NCI-H345 (cell line): ENCODE measurements at places on chromosomes 3 and 15.

- no peak for DNase-seq
These were observed 283.1 kb upstream of the ATP10A start for GRCh38 chr15:26146202-26146601.

DNA sequence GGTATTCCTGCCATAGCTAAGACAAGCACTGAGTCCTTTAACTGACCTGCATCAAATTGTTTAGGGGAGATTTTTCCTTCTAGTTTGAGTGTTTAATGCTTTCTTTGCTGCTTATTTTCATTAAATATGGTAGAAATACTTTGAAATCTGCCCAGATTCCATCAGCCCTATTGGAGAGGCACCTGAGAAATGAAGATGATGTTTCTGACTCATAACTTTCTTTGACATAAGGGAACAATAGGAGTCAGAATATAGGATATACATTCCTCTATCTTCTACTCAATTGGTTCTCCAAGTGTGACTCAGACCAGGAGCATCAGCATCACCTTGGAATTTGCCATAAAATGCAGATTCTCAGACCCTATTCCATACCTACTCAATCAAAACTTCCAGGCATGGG is 27.4 kb downstream of the BTD start:
- no peak for DNase-seq

DNA sequence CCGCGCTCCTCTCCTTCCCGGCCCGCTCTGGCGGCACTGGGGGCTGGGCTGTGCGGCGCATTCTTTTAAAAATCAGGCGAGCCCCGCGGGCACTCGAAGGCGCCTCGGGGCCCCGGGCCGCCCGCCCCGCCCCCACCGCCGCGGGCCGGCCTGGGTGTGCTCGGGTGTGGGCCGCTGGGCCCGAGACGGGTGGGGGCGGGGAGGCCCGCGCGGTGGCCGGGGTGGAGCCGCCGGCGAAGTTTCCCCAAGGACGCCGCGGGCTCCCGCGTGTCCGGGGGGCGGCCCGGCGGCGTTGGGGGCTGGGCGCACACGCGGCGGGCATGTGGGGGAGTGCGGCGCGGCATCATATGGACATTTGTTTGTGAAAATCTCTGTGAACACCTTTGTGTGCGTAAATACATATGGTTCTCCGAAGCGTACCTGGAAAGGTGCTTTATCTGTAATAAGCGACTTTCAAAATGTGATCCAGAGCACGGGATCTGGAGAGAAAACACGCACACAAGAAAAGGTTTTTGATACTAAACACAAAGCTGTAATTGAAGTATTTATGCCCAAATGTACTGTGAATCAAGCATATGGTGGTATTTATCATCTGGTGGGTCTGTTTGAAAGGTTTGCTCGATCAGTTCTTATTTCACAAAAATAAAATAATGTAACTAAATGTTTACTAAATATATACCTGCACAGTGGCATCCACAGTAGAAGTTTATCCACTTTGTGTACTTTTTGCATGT is 612 bp upstream of the TBL1XR1 start:
- no peak for DNase-seq

DNA sequence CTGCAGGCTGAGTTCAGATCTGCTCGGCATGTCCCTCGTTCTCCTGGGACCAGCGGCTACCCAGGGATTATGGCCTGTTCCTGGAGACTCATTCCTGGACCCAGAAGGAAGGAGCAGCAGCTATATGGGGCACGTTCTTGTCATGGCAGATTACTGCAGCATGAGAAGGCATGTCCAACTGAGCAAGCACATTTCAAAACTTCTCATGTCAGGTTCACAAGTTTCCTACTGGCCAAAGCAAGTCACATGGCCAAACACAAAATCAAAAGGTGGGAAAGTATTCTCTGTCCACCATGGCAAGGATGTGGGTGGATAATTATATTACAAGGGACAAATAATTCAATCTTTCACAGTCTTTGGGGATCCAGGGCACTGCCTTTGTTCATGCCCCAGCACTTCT is 71.9 kb upstream of the C15orf39 start:
- no peak for DNase-seq

- DNase-seq: no peak
These were observed 73.2 kb upstream of the CHL1 start for GRCh38 chr3:123341-123740.

GRCh38 chr3:195451373-195452015 is 8.7 kb upstream of the ACAP2 start:
- DNase-seq: peak; percentile 99

DNA sequence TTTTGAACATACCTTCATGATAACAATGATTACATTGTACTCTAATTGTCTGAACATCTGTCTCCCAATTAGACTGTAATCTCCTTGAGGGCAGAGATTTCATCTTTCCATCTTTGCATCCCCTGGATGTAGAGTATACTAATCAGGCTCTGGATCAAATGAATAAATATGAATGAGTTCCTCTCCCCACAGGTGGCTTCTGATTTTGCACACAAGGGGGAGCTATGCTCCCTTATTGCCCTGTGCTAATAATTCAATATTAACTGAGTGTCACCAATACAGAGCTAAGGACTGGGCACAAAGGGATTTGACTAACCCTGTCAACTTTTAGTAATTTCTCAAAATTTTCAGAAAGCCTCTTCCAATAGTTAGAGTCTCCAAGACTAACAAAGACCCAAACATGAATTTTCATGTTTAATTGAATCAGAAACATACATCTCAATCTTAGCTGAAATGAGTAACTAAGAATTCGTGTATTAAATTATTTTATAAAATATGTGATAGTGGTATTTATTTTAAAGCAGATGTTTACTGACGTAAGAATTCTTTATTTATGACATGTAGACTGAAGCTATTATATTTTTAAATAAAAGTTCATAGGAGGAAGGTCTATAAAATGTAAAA is 3.0 kb downstream of the DUOXA1 start:
- DNase-seq: no peak

- no peak for DNase-seq
These were observed 1057.2 kb downstream of the NAALADL2 start for GRCh38 chr3:175916191-175916934.

DNA sequence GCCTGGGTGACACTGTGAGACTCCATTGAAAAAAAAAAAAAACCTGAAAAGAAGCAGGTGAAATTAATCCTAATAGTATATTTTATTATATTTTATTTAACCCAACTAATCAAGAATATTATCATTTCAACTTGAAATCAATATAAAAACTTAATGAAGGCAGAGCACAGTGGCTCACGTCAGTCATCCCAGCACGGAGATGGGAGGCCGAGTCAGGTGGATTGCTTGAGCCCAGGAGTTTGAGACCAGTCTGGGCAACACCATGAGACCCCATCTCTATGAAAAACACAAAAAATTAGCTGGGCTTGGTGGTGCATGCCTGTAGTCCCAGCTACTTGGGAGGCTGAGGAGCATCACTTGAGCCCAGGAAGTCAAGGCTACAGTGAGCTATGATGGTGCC is 33.3 kb upstream of the SLC41A3 start:
- no peak for DNase-seq

GRCh38 chr15:46652266-46652665 is 1017.4 kb downstream of the SQOR start:
- DNase-seq: no peak

GRCh38 chr3:158458464-158458863 is 112.5 kb upstream of the MLF1 start:
- DNase-seq: no peak

GRCh38 chr3:100033184-100033583 is 81.1 kb downstream of the FILIP1L start:
- DNase-seq: no peak

DNA sequence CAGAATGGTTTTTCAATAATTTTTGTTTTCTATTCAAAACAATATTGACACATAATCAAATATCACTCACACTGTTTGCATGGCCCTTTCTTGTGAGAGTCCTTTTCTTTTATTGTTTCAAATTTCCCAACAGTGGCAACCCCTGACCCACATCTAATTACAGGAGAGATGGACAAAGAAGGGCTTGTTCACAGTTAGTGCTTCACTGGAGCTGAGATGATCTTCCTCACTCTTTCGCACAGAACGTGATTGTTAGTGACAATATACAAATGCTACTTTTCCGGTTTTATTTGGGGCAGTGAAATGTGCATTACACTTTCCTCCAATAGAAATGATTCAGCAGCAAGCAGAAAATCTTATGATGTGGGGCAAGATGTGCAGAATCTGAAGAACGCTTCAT is 38.6 kb upstream of the TTC14 start:
- DNase-seq: no peak

DNA sequence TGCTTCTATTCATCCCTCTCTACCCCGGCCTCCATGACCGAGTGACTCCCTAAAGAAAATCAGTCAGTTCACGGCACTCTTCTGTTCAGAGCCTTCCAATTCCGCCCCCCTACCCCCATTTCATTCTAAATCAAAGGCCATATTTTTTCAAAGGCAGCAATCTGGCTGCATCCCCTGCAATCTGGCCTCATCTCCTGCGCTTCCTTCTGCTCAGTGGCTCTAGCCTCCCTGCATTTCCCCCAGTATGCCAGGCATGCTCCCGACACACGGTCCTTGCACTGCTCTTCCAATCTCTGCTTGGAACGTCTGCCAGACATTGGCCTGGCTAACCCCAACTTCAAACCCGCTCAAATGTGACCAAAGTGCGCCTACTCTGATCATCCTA is 67.7 kb downstream of the EXOG start:
- DNase-seq: no peak

GRCh38 chr15:37220949-37221670 is 120.8 kb upstream of the MEIS2 start:
- no peak for DNase-seq

- peak; percentile 78 for DNase-seq
These were observed at the start of gene PXYLP1 for GRCh38 chr3:141231101-141231951. Gene PXYLP1 (plus strand): TSS chr3:141231825. CDS start chr3:141260176, 28,351 bp downstream.

DNA sequence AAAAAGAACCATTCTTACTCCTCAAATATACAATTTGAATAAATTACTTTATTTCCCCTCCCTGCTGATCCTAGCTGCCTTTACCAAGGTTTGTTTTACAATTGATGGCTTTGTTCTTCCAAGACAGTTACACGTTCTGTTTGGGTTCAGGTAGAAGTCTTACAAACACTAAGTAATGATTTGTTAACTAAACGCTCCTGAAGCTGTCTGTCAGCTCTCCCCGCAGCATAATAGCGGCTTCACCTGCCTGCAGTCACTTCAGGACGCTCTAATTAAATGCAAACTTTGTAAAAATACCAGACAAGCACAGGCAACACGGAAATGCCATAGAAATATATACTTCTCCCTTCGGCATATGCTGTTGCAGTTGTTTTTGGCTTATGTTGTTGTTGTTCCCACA is 176.4 kb upstream of the MDFIC2 start:
- DNase-seq: no peak

GRCh38 chr15:79184465-79184892 is 93.9 kb upstream of the RASGRF1 start:
- DNase-seq: peak; percentile 47

DNA sequence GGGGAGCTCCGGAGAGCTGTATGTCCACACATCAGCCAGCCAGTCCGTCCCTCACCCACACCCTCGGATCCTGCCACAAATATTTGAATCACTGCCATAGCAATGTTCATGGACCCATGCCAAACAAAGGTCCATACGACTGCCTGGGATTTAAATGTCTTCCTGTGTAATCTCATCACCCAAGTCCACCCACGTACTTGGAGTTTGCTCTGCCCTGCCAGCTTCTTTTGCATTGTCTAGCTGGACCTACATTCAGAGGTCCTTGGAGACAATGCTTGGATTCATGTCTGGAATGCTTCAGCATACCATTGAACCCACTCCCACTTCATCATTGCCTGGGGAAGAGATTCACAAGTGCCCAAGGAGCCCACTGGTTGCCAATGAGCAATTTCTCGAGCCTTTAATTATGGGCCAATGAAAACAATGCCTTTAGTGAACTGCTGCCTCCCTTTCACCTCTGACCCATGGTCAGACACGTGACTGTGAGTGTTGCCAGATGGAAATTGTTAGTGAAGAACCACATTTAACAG is 90.4 kb upstream of the PHLDB2 start:
- no peak for DNase-seq

- DNase-seq: no peak
These were observed 363.4 kb downstream of the LRTM1 start for GRCh38 chr3:54564374-54564925.

DNA sequence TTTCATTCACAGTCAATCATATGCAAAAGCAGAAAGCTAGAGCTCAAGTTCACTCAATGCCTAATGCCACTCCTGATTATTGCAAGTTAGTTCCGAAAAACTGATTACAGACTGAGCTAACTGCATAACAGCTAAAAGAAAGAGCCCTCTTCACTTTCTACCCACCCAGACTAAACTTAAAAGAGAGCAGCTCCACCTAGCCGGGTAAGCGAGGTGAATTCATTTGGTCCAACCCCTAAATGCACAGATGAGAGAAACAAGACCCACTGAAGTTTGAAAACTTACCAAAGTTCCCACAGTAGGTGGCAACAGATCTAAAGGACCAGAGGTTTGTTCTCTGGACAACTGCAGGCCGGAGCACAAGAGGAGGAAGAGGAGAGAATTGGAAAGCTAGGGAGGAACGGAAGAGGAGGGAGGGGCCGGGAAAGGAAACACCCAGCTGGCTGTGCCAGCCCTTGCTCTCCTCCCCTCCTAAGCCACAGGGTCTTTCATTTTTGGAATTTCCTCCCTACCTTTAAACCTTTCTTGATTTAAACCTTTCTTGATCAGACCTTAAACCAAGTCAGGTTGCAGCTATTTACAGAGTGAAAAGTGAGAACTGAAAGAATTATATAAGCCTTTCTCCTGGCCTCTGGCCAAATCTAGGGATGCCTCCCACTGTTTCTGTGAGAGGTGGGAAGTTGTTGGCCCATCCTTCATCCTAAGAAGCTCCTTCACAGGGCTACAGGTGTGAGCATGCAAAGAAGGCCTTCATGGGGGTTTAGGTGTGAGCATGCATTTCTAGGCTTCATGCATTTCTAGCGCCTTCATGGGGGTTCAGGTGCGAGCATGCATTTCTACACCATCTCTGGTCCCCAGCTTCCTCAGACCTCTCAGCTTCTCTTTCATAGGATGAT is 114.7 kb upstream of the LMOD3 start:
- DNase-seq: no peak

GRCh38 chr15:60374628-60375081 is 23.1 kb downstream of the ANXA2 start:
- DNase-seq: peak; percentile 90

- peak; percentile 36 for DNase-seq
These were observed 22.6 kb upstream of the RBP1 start for GRCh38 chr3:139561959-139562676.

DNA sequence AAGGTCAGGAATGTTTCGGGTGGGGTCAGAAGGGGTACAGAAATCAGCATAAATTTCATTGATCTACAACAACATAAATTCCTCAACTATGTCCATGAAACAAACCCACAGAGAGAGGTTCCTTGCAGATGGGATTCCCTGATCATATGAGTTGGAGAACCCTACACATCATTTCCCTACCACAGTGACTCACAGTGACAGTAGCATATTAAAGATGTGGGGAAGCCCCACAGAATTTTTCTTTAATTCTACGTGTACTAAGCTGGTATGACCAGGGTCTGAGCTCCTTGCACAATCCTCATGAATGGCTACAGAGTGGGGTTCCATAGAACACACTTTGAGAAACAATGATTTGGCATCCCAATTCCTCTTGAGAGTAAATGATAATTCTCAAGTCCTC is 116.9 kb upstream of the RAD18 start:
- DNase-seq: no peak

- DNase-seq: no peak
These were observed 197.6 kb downstream of the MINAR1 start for GRCh38 chr15:79629687-79630086.
